LNCaP clone FGC (cell line): ENCODE measurements at places on chromosomes 7 and 10.
A peak's percentile ranks its signal among the peaks of the same experiment; 100 is the strongest.

DNA sequence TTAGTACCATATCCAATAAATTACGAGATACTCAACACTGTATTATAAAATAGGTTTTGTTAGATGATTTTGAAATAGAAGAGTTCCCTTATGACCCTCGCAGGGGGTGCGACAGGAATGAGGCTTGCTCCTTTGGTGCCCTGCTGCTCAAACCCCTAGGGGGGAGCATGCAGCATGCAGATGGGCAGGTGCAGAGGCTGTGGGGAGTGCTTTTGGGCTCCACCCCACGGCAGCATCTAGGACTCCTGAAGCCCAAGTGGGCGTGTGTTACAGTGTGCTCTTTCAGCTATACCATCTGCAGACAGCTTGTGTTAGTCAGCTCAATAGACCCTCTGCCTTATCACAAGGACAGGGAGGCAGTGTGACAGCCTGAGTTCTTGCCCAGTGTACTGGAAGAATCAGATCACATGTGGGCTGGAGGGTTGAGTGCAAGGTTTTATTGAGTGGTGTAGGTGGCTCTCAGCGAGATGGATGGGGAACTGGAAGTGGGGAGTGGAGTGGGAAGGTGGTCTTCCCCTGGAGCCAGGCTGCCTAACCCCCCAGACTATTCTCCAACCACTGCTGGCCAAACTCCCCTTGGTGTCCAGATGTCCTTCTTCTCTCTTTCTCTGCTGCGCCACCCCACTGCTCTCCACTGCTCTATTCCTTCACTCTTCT lies 3.1 kb upstream of the MRC1 start:
- DNase-seq = no peak

DNA sequence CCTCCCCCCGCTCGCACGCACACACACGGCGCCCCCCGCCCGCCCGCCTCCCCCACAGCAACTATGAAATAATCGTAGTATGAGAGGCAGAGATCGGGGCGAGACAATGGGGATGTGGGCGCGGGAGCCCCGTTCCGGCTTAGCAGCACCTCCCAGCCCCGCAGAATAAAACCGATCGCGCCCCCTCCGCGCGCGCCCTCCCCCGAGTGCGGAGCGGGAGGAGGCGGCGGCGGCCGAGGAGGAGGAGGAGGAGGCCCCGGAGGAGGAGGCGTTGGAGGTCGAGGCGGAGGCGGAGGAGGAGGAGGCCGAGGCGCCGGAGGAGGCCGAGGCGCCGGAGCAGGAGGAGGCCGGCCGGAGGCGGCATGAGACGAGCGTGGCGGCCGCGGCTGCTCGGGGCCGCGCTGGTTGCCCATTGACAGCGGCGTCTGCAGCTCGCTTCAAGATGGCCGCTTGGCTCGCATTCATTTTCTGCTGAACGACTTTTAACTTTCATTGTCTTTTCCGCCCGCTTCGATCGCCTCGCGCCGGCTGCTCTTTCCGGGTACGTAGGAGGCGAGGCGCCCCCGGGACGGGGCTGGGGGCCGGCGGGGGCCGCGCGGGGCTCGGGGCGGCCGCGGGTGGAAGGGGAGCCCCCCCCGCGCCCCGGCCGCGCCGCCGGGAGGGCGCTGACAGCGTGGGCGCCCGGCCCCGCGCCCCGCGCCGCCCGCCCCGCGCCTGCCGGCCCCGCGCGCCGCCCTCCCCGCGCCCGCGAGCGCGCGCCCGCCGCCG lies 441 bp downstream of the BMI1 start:
- peak; percentile 34 for DNase-seq

DNA sequence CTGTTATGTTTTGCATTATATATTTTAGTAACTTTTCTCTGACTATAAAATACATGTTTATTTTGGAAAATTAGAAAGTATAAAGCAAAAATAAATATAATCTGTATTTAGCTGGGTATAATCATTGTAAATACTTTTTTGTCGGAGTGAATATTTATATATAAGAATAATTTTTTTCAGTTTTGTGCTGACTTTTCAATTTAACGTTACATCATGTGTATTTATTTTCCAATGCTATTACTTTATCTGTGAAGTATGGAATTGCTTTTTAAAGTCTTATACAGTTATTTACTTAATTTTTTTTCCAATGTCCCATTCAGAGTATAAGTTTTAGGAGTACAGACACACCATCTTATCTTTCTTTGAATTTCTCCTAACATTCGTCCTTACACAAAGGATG lies 15.2 kb downstream of the AP3M1 start:
- no peak for DNase-seq

GRCh38 chr10:104260775-104261115 lies 6.1 kb downstream of the GSTO1 start:
- DNase-seq = no peak

GRCh38 chr7:140661124-140661523 lies 11.6 kb upstream of the ADCK2 start:
- DNase-seq = no peak

- no peak for DNase-seq
These were observed 93.8 kb upstream of the SMNDC1 start for GRCh38 chr10:110398419-110399105.

- no peak for DNase-seq
These were observed 195.5 kb upstream of the ZNF32 start for GRCh38 chr10:43844221-43844620.

DNA sequence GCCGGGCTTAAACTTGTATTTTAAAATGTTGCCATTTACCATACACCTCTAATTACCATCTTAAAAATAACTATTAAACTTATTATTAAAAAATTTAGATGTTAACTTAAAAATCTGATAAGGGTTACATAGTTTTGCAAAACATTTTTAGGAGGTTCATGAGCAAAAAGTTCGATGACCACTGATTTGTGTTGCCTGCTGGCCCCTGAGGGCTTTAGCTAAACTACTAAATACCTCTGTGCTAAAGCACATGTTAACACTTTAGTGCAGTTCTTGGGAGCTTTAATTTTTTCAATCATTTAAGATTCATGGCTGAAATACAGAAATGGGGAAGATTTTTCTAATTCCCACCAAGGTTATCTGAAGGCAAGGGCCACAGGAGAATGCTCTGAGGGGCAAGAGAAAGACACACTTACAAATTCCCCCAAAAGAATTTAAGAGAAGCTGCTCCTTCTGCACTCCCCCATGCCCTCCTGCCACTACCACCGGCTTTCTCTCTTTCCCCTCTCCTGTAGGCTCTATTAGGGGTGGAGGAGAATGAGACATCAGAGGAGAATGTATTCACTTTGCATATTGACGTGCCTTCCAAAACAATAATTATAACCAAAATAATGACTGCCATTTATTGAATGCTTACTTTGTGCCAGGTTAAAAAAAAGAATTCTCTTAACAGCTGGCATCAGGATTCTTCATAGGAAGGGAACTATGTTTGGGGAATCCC lies 106.2 kb downstream of the RTKN2 start:
- DNase-seq = no peak

DNA sequence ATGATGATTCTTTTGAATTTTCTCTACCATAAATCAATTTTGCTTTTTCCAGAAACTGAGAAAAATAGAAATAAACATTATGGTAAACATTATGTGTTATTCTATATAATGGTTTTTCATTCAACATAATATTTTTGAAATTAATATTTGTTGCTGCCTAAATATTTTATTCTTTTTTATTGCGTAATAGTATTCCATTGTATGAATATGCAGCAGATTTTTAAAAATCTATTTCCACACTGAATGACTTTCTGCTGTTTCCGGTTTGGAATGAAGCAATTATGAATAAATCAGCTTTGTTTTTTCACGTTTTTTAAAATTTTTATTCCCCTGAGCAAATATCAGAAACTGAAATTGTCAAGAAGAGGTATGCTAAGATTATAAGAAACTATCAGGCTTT lies 335.2 kb upstream of the KCND2 start:
- DNase-seq = no peak

DNA sequence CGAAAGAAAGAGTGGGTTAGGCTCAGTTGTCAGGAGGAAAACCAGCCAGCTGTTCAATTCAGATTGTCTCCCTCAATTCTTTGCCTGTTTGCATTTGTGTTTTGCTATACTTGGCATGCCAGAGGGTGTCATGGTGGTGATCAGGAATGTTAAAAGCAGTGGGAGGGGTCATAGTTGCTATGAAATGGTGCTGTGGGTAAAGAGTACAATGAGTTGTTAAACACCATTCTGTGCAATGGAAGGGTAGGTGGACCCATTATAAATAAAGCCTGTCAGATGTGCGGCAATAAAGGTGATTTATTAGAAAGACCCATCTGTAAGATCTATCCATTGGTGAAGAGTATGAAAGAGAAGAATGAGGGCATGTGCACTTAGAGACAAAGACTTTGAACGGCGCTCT lies 82.2 kb downstream of the MRPL32 start:
- DNase-seq = no peak

- DNase-seq = no peak
These were observed 126.7 kb downstream of the NT5C2 start for GRCh38 chr10:103066141-103067098.

- DNase-seq = no peak
These were observed 170.4 kb downstream of the EGFR start for GRCh38 chr7:55189146-55189766.

- DNase-seq = peak; percentile 61
These were observed 72.1 kb upstream of the STARD3NL start for GRCh38 chr7:38105874-38106483.

- no peak for DNase-seq
These were observed 89.1 kb downstream of the CDK6 start for GRCh38 chr7:92747041-92747835.

DNA sequence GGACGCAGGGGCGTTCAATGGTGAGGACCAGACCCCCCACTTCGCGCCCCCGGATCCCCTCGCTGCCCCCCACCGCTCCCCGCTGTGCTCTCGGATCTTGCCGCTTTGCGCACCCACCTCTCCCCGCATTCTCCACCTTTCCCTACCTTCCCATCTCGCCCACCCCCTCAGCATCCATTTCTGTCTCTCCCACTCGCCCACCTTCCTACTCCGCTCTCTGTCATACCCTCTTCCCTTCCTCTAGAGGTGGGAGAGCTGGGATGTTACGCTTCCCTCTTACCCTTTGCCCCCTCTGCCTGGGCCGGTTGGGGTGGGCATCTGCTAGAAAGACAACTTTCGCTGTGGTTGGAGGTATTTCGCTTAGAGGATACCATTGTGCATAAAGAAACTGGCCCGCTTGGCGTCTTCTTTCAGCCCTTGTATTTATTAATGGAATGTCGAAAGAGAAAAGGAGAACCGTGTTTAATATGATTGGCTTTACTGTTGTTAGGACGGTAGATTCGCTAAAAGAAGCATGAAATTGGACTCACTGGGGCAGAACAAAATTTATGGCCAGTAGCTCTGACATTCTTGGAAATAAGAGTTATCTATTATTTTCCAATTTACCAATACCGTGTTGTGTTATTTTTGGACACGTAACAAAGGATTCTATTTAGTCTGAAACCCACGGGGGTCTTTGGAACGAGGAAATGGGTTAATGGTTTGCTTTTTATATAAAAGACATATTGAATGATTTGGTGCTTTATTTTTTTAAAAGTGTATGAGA lies 873 bp downstream of the PRKAR2B start:
- DNase-seq = no peak

- DNase-seq = no peak
These were observed 734.9 kb downstream of the NRG3 start for GRCh38 chr10:82609845-82610244.

- DNase-seq = no peak
These were observed at the start of gene INMT for GRCh38 chr7:30751696-30752273. INMT (plus strand) TSS chr7:30752135; CDS start chr7:30752151, 16 bp downstream.

- DNase-seq = no peak
These were observed 19.3 kb upstream of the PRKAR1B start for GRCh38 chr7:746155-747061.

- DNase-seq = no peak
These were observed 29.1 kb downstream of the GTF2IRD1 start for GRCh38 chr7:74482629-74483401.

DNA sequence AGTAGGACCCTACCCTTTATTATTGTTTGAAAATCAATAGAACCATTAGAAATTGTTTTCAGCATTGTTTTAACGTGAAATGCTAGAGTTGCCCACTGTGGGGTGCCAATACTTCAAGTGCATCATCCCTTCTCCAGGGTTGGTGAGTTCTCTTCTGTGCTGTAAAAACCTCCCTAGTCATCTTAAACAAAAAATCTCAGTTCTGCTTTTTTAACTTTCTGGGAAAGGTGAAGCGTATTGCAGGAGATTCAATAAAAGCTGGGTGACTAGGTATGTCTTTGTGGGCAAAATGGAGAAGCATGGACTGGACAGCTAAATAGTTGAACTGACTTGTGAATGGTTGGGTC lies 699.1 kb downstream of the SUGCT start:
- no peak for DNase-seq

GRCh38 chr7:133741703-133742102 lies 385.4 kb upstream of the LRGUK start:
- DNase-seq = no peak

- DNase-seq = peak; percentile 50
These were observed 5.6 kb downstream of the DENND11 start for GRCh38 chr7:141696348-141696747.

- no peak for DNase-seq
These were observed 1.3 kb upstream of the EBF3 start for GRCh38 chr10:129965425-129965808.

- DNase-seq = no peak
These were observed 1217.1 kb upstream of the CELF2 start for GRCh38 chr10:9800571-9800970.

- DNase-seq = no peak
These were observed at the start of gene CH25H for GRCh38 chr10:89207181-89207800. CH25H (minus strand) TSS chr10:89207317; CDS start chr10:89207292, 25 bp downstream.

DNA sequence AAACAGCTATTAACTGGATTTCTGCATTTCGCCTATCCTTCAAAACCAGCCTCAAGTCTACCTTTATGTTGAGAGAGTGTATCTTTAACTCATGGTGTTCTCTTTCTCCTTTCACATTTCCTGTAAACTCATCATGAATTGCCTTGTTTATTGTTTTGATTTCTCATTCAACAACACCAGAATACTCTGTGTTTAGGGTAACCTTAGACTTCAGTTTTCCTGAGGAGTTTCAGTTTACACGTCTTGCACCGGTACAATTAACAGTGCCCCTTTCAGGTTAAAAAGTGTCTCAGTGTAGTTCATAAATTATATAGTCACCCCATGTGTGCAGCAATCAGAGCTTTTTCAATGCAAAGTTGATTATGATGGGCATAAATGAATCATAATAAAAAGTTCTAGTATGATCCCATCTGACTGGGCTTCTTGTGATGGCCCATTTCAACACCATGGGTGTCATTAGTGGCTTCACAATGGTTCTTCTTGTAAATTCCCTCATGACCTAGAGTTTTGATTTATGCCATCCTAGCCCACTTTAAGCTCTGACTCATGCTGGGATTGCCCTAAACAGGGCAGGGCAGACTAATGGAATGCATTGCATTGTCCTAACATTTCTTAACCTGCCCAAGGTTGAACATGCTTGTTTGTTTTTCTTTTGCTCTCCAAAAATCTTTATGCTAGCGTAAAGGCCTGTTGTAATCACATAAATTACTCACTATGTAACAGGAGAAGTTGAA lies 22.0 kb downstream of the ITGB8 start:
- no peak for DNase-seq

- DNase-seq = no peak
These were observed 39.8 kb downstream of the CDC123 start for GRCh38 chr10:12235796-12236195.

GRCh38 chr7:79880312-79880711 lies 254.3 kb upstream of the GNAI1 start:
- DNase-seq = no peak

- DNase-seq = peak; percentile 96
These were observed 14.8 kb downstream of the USP54 start for GRCh38 chr10:73576178-73576889.
